ENCODE measurements at places on chromosomes 12 and 14. TPM values are rescaled to one million over a fixed set of nuclear protein-coding genes. Genes with fewer than 3 reads are reported as not detected.

- no peak for DNase-seq
- no peaks in the 10 kb centered on the region for H3K27me3 ChIP-seq
- H3K4me3 ChIP-seq, result no peak overlapping the region
- H3K27ac ChIP-seq, result no peak overlapping the region
- H3K36me3 ChIP-seq, result peaks cover 44% of the 10 kb centered on the region
Measured at GRCh38 chr14:39322807-39323206, 89.1 kb downstream of the MIA2 start.

GRCh38 chr12:25958428-25959070, at the start of gene RASSF8:
RASSF8 (plus strand) TSS chr12:25958682; CDS start chr12:26055344, 96,662 bp downstream.
- peak; percentile 17 for DNase-seq
- H3K36me3 ChIP-seq, result no peaks in the 10 kb centered on the region
- no peak within 1 kb of the TSS for H3K27ac ChIP-seq
- peak within 1 kb of the TSS; percentile 68 for H3K4me3 ChIP-seq
- peaks cover 54% of the 10 kb centered on the region for H3K27me3 ChIP-seq

DNA sequence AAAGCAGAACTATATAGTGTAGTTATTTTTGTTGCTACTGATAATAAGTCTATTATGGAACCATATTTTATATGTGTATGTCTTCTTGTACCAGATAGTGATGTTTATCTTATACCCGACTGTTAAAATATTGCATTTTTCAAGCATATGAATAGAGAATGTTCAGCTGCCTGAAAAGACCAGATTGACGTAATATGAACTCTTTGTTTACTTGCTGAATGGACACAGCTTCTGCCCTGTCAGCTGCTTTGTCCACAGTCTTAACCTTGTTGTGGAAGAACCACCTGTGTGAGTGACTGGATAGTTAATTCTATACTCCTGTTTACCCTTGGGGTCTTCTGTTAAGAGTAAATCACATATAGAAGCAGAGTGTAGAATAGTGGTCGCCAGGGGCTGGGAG, 109.3 kb downstream of the LGR5 start:
- no peak overlapping the region for H3K27ac ChIP-seq
- no peaks in the 10 kb centered on the region for H3K4me1 ChIP-seq
- H3K27me3 ChIP-seq, result peaks cover 6% of the 10 kb centered on the region
- no peak overlapping the region for H3K4me3 ChIP-seq
- no peaks in the 10 kb centered on the region for H3K36me3 ChIP-seq
- no peak for DNase-seq

DNA sequence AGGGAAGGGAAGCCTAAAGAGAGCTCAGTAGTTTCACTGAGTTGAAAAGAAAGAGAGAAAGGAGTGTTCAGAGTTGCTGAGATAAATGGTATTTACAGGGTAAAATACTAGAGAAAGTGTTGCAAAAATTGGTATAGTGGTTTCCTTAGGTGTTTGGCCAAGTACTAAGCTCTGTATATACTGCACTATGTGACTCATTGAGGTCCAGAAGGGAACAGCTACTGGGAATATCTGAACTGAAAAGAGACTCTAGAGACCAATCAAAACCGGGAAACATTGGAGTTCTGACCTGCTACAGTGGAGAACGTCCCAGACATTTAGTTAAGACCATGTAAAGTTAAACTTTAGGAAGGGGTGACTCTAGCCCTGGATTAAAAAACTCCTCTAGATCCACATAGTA, 42.7 kb upstream of the ALX1 start:
- H3K36me3 ChIP-seq, result no peaks in the 10 kb centered on the region
- no peaks in the 10 kb centered on the region for H3K4me1 ChIP-seq
- H3K4me3 ChIP-seq, result no peak overlapping the region
- no peak overlapping the region for H3K27ac ChIP-seq

DNA sequence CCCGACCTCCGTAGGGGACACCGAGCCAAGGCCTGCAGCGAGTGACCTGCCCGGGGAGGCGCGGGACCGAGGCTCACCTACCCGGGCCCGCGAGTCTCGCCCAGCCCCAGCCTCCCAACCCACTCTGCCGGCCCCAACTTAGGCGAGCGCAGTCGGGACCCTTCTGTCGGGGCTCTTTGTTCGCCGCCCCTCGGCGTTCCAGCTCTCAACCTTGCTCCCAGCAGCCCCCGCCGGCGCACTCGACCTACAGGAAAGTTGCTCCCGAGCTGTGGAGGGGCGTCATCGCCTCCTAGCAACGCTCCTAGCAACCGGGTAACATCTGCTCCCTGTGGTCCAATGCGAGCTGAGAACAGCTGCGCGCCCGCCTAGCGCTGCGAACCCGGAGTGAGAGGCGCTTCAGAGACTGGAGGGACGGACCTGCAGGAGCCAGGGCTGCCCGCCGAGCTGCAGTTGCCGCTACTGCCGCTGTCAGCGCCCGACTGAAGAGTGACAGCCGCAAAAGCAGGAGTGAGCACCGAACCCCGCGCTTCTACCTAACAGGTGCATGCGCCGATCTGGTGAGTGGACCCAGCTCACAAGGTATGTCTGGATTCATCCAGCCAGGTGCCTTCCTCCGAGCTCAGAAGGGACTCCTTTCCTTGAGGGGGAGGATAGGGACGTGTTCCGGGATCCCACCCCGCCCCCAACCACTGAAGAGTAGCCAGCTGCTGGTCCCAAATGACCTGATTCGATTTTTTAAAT, 355.0 kb downstream of the SNAPC1 start:
- peaks cover 66% of the 10 kb centered on the region for H3K27me3 ChIP-seq
- H3K4me1 ChIP-seq, result peaks cover 1% of the 10 kb centered on the region
- no peaks in the 10 kb centered on the region for H3K36me3 ChIP-seq
- no peak overlapping the region for H3K4me3 ChIP-seq
- peak; percentile 41 for DNase-seq
- no peak overlapping the region for H3K27ac ChIP-seq

DNA sequence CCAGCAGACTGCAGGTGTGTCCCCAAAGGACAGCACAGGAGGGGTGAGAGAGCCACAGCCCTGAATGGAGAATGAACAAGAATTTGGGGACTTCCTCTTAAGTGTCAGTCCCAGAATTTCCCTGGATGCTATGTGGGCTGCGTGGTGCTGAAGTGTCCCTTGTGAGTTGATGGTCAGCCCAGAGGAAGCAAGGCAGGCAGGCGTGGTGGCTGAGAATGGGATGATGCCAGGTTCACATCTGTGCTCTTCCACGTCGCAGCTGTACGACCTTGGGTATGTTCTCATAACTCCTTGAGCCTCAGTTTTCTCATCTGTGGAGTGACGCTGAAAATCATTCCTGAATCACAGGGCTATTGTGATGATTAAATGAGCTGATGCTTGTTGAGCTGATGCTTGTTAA, 62.1 kb upstream of the GPATCH2L start:
- H3K36me3 ChIP-seq, result no peaks in the 10 kb centered on the region
- no peak overlapping the region for H3K27ac ChIP-seq
- no peak for DNase-seq

DNA sequence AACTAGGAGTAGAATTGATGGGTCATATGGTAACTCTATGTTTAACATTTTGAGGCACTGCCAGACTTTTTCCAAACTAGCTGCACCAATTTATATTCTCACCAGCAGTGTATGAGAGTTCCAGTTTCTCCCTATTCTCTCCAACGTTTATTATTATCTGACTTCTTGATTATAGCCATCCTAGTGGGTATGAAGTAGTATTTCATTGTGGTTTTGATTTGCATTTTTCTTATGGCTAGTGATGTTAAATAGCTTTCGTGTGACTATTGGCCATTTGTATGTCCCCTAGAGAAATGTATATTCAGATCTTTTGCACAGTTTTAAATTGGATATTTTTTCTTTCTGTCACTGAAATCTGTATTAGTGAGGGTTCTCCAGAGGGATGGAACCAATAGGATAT, 37.8 kb downstream of the HELB start:
- no peaks in the 10 kb centered on the region for H3K27me3 ChIP-seq
- DNase-seq, result no peak
- peaks cover 60% of the 10 kb centered on the region for H3K36me3 ChIP-seq
- no peak overlapping the region for H3K4me3 ChIP-seq
- H3K4me1 ChIP-seq, result peaks cover 14% of the 10 kb centered on the region

- no peak for DNase-seq
- H3K4me3 ChIP-seq, result no peak overlapping the region
- no peak overlapping the region for H3K27ac ChIP-seq
- H3K36me3 ChIP-seq, result no peaks in the 10 kb centered on the region
Measured at GRCh38 chr12:94819011-94819410, 168.7 kb upstream of the TMCC3 start.

DNA sequence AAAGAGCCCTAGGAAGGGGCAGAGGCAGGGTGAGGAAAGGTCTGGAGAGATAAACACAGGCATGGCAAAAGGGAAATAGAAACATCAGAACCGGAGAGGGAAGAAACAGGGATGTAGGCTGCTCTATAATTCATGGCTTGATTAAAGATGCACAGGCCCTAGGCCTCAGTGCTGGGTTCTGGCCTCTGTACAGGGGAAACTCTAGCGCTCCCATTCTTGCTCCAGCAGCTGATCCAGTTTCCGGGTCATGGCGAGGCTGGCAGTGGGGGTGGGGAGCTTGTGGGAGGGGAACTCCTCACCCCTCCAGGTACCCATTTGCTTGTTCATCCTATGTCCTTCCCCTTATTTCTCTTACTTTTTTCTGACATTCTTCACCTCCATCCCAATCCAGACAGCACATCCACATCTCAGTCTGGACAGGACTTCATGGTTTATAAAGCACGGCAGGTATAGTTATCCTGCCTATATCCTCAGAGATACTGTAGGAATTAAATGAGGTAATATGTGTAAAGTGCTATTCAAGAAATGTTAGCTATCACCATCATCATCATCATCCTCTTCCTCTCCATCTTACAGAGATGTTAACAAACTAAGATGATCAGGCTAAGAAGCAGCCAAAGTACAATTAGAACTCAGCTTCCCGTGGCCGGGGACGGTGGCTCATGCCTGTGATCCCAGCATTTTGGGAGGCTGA, 8.0 kb upstream of the GPR84 start:
- H3K4me3 ChIP-seq, result no peak overlapping the region
- no peak overlapping the region for H3K27ac ChIP-seq
- peaks cover 54% of the 10 kb centered on the region for H3K4me1 ChIP-seq
- no peaks in the 10 kb centered on the region for H3K36me3 ChIP-seq
- no peak for DNase-seq

DNA sequence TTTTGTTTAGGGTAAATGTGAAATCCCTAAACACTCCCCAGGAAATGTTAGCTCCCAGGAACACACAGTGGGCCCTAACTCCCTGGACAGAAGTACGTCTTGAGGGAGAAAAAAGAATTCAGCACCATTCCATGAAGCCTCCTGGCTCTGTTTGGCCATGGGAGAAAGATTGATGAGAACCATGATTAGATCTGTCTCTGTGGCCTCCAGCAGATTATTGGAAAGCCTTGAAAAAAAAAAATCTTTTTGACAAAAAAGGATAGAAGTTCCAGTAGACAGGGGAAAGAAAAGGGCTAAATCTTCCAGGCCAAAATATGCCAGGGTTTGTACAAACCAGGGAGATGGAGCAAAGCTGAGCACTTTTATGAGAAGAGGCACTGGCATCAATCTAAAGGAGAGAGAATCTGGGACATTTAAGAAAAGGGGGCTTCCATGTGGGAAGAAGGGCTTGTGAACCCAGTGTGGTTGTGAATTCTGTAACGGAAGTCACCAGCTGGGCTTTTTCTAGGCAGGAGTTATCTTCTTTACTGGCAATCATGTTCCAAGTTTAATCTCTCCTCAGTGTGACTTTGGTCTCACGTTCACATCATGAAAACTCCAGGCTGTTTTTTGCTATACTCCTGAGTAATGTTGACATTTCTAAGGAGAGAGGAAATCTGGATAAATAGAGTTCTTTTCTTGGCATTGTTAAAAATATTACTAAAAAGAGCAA, 426.7 kb downstream of the RAD51B start:
- H3K36me3 ChIP-seq, result no peaks in the 10 kb centered on the region
- peaks cover 12% of the 10 kb centered on the region for H3K4me1 ChIP-seq
- no peak for DNase-seq
- no peak overlapping the region for H3K4me3 ChIP-seq

- peaks cover 3% of the 10 kb centered on the region for H3K4me1 ChIP-seq
- H3K27ac ChIP-seq, result no peak overlapping the region
- H3K27me3 ChIP-seq, result no peaks in the 10 kb centered on the region
- H3K36me3 ChIP-seq, result peaks cover 37% of the 10 kb centered on the region
- DNase-seq, result no peak
- H3K4me3 ChIP-seq, result no peak overlapping the region
Measured at GRCh38 chr12:94193168-94193567, 44.8 kb downstream of the PLXNC1 start.

DNA sequence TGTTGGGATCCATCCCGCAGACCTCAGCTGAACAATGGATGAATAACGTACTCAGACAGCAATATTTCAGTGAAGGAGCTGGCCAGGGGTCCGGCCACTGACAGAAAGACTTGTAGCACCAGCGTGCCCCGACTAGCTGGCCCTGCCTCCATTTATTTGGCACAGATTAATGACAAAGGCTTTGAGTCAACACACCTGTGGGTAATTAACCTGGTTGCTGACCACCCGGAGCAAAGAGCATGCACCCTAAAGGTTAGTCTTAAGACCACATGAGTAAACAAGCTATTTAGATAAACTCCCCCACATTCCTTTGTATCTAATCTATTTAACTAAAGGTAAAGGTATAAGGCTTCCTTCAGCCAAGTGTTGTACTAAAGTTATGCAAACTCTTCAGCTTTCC, 868.6 kb downstream of the LRFN5 start:
- no peaks in the 10 kb centered on the region for H3K4me1 ChIP-seq
- H3K36me3 ChIP-seq, result no peaks in the 10 kb centered on the region
- no peak overlapping the region for H3K4me3 ChIP-seq
- no peak for DNase-seq
- H3K27me3 ChIP-seq, result no peaks in the 10 kb centered on the region
- no peak overlapping the region for H3K27ac ChIP-seq

DNA sequence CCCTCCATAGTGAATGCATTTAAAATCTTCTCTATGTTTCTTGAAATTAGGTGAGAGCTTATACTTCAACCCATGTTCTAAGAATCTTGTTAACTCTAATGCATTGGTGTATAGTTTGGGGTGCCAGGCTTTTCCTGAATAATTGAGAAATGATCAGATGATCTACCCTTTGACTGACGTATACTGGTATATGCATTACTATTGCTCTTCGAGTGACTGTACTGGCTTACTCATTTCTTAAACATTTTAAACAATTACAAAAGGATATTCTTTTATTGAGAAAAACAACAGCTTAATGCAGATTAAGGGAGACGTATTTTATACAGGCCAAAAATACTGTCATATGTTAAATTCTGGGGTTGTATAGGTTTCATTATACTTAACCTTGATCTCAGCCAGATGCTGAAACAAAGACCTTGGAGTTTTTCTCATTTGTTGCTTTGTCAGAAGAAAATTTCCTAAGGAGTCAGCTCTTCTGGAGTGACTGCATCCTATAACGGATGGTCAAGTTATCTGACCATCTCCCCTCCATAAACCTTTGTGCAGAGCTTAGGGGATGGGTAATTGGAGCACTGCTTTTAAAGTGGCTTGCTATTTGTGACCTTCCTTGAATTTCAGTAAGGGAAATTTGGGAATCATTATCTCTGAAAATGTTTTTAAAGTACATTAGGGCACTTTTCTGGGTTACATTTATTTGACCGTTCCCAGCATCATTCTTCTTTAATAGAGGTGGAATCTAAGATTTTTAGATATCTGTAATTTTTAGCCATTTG, 507.6 kb downstream of the PCNX1 start:
- H3K27ac ChIP-seq, result no peak overlapping the region
- no peak overlapping the region for H3K4me3 ChIP-seq
- no peaks in the 10 kb centered on the region for H3K27me3 ChIP-seq

IL31 gene
- not detected for total RNA-seq

IFT81 gene
- 2.0 TPM for total RNA-seq

CLMN gene
- total RNA-seq, result 0.33 TPM

SMCO2 gene
- total RNA-seq, result 0.60 TPM

TROAP gene
- total RNA-seq, result 79.5 TPM

PPTC7 gene
- total RNA-seq, result 31.5 TPM

SDR9C7 gene
- total RNA-seq, result not detected

STAC3 gene
- total RNA-seq, result 4.5 TPM

MAP3K9 gene
- total RNA-seq, result 6.7 TPM

TAS2R14 gene
- total RNA-seq, result 1.3 TPM

SERPINA1 gene
- 0.53 TPM for total RNA-seq

HNF1A gene
- not detected for total RNA-seq
